ENCODE measurements at places on chromosomes 5 and 9. TPM values are rescaled to one million over a fixed set of nuclear protein-coding genes. Genes with fewer than 3 reads are reported as not detected.

DNA sequence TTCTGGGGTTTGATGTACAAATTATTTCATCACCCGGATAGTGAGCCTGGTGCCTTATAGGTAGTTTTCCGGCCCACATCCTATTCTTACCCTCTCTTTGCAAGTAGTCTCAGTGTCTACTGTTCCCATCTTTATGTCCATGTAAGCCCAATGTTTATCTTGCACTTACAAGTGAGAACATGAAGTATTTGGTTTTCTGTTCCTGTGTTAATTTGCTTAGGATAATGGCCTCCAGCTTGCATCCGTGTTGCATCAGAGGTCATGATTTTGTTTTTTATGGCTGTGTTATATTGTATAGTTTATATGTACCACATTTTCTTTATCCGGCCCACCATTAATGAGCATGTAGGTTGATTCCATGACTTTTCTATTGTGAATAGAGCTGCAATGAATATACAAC is 136.5 kb downstream of the PRR16 start:
- DNase-seq = no peak

GRCh38 chr5:1910081-1910760 is 27.5 kb upstream of the IRX4 start:
- no peak for DNase-seq

GRCh38 chr5:125005266-125005665 is 258.8 kb upstream of the ZNF608 start:
- DNase-seq = no peak

- no peak for DNase-seq
Measured at GRCh38 chr5:147080391-147080790, 154.4 kb upstream of the STK32A start.

DNA sequence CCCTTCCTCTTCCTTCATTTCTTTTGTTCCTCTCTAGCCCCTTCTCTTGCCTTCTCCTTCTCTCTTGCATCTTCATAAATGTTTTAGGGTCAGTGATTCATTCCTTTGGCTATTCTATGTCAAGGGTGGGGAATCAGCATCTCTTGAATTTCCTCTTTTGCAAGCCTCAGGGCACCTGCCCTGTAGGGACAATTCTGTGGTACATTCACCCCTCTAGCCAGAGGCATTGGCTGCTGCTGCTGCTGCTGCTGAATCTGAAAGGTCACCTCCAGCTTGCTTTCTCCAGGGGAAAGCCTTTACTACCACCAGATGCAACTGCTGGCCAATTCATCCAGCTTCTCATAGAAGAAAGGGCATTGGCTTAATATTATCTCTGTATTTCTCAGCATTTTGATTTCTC is 87.3 kb downstream of the INSYN2B start:
- no peak for DNase-seq

GRCh38 chr5:109992264-109992915 is 302.7 kb downstream of the MAN2A1 start:
- DNase-seq = no peak

DNA sequence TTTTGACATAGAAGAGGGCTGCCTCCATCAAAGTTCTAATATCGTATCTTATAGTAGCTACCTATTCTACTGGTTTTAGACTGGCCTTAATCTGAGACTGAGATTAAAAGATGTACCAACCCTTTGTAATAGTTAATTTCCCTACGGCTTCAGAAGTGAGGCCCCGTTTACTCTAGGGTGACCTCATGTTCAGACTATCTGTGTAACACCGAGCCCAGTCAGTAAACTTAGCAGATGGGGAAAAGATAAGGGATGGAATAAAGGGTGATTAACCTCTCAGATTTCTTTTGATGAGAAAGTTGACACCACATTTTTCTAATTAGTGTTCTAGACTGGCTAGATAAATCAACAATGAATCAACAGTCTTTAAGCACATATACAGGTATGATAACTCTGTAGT is 283.1 kb downstream of the KCTD16 start:
- no peak for DNase-seq

DNA sequence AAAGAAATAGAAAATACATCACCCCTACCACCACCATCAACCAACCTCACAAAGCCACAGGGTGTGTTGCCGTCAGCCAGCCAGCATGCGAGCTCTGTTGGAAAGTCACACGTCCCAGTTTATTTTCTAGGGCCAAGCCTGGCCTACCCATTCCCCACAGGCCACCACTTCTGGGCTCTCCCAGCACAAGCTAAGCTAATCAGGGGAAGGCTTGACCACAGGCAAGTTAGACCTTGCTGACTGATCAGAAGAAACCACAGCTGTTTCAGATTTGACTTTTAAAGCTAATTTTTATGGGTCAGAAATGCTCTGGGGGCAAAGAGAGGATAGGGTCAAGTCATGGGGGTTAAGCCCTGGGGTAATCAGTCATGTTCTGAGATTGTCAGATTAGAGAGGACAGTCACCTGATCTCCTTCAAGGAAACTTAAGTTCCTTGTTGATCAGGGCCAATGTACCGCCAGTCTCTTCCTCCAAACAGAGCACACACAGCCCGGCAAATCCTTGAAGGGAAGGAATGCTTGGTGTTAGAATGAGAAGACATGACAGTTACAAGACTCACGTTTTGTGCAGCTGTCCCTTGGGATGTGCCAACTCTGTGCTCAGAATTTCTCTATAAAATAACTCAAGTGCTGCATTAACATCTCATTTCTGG is 7.6 kb downstream of the SHB start:
- no peak for DNase-seq

DNA sequence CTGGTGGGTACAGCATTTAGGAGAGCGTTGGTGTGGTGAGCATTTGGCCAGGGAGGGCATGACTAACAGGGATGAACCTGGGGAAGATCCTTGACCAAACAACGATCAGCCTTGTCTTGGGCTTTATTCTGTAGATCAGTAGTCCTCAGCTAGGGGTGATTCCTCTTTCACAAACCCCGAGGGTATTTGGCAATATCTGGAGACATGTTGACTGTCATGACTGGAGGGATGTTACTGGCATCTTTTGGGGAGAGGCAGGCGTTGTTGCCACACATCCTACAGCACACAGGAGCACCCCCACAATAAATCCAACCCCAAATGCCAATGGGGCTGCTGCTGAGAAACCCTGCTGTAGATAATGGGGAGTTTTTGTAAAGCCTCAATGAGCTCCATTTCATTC is 43.9 kb downstream of the OSTF1 start:
- no peak for DNase-seq

GRCh38 chr9:81045658-81046057 is 643.7 kb downstream of the TLE1 start:
- DNase-seq = no peak

DNA sequence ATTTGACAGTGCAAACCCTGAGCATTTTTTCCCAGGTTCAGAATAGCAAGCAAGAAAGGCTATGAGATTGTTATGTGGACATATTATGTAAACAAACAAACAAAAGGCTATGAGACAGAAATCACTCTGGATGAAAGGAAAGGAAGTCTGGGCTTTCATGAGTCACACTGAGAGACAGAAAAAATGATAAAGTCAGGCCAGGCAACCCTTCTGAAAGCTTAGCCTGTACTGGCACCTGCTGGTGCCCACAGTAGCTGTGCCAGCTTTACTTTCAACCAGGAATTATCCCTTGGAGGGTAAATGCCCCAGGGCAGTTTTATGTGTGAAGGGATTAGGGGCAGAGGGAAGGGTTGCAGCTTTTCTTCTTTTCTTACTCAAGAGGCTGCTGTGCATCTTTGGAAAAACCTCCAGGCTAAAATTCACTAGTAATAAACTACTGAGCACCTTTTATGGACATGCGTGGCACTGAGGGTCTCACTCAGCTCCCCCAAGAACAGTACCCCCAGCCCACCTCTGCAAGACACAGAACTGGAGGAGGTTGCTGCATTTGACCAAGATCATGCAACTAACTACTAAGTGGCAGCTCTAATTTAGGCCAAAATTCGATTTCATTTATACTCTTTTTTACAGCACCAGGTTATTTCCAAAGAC is 41.7 kb downstream of the ACTL7B start:
- DNase-seq = no peak

DNA sequence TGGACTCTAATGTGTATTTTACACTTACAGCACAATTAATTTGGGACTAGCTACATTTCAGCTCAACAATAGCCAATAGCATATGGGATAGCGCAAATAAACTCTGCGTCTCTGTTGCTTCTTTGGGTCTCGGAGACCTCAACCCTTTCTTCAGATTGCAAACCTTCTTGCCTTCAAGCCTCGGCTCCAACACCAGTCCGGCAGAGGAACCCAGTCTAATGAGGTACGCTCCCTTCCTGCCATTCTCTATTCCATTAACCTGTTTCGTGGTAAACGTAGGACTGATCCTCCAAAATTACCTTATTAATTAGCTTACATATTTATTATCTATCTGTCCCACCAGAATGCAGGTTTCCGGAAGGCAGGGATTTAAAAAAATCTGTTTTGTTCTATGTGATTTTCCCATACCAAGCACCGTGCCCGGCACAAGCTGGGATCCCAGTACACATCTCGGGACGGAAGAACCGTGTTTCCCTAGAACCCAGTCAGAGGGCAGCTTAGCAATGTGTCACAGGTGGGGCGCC is 525 bp upstream of the DAPK1 start:
- no peak for DNase-seq

GRCh38 chr5:180668835-180669596 is 19.6 kb upstream of the FLT4 start:
- DNase-seq = no peak

GRCh38 chr5:143596824-143597223 is 193.3 kb upstream of the NR3C1 start:
- no peak for DNase-seq

DNA sequence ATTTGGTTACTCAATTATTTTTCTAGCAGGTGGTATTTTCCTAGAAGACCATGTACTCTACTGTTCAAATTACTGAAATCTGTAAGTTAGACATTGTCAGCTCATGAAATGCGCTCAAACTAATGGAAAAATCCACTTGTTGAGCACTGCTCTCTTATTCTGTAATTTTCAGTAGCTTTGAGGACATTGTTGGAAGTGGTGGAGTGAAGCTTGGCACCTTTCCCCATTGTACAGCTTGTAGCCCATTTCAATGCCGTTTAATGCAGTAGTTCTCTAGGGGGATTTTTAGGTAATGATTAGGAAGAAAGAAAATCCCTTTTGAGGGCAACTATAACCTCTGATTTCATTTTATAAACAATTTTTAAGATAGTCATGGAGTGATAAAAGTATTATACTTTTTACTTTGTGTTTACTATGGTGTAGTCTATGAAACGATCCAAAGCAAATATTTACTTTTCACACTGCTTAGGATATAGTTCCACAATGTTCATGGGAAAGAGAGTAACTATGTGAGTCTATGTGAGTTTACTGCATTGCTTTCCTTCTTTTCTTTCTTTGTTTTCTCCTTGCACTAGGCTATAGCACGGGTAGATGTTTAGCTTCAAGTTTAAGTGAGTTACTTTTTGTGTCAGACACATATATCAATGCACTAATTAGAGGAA is 165.8 kb upstream of the ANKH start:
- DNase-seq = no peak

DNA sequence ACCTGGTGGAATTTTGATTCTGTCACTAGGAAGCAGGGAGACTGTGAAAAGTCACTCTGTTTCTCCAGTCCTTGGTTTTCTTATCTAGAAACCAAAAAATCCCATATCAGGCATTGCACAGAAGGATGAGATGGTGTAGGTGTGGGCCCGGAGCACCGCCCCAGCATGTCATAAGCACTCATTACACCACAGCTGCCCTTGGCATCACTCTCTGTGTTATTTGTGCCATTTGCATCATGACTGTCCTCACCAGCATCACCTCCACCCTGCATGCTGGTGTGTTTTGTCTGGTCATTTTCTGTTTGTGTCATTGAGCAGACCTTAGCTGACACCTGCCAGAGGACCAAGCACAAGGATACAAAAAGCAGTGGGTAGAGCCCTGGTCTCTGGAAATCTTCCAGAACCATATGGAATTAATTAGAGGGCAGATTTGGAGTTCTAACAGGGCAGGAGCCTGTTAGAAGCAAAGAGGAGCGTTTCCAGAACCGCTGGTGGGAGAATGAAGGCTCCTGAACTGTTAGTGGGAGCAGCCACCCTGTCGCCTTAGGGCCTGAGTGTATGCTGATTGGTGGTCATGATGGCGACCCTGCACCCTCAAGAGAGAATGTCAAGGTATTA is 99.3 kb downstream of the AMBP start:
- DNase-seq = no peak

- DNase-seq = no peak
Measured at GRCh38 chr5:139877129-139877597, 81.6 kb downstream of the PSD2 start.

DNA sequence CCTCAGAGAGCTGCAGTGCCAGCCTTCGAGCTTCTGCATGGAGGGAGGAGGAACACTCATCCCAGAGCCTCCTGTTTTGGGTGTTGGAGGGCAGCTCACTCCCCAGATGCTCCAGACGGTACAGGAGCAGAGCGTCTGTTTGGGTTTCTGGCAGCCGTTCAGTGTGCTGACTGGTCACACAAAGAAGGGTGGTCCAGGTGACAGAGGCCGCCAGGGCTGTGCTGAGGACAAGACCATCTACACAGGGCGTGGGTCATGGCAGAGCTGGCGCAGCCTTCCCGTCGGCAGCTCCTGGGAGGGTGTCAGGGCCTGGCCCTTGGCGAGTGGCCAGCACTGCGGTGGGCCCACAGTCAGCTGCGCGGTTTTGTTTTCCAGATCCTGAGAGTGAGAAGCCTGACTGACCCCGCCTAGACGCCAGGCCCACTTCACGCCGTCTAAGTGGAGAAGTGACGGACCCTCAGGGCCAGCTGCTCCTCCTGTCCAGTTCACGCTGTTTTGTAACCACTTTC is 131.4 kb upstream of the FAM120A start:
- no peak for DNase-seq

GRCh38 chr5:151523335-151523734 is 67.8 kb downstream of the FAT2 start:
- no peak for DNase-seq

- DNase-seq = no peak
Measured at GRCh38 chr9:131252120-131252519, 24.2 kb downstream of the FAM78A start.

GRCh38 chr9:68983008-68983411 is 30.9 kb downstream of the PRKACG start:
- DNase-seq = no peak

DNA sequence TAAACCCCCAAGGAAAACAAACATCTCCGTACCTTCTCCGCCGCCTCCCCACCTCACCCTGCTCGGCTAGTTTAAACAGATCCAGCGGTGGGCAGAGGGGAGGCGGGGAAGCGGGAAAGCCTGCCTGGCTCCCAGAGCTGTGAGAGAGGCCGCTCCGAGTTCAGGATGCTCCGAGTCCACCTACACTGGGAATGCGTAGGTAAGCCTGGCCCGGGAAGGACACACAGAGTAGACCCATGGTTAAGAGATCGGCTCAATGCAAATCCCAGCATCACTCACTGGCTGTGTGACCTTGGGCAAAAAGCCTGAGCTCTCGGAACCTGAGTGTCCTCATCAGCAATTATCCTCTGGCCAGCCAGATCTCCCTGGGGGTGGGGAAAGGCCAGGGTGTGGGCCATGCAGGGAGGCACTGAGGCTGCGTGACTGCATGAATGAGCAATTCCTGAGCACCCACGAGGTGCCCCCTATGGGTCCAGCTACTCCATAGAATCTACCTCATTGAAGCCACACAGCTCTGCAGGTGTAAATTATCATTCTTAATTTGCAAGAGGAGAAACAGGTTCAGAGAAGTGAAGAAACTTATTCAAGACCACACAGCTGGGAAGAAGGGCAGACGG is 30.5 kb upstream of the LMX1B start:
- DNase-seq = no peak

- peak; percentile 73 for DNase-seq
Measured at GRCh38 chr5:148808864-148809642, 17.4 kb upstream of the ADRB2 start.

The RBM27 gene
- 13.4 TPM for total RNA-seq

The PURA gene
- 22.2 TPM for total RNA-seq

The PCDHGA11 gene
- 4.5 TPM for total RNA-seq

The BTNL8 gene
- 0.41 TPM for total RNA-seq

The WDR38 gene
- total RNA-seq = not detected

The KLHL3 gene
- total RNA-seq = 23.3 TPM

The TNC gene
- total RNA-seq = 0.57 TPM

The INSL4 gene
- not detected for total RNA-seq
